ENCODE measurements at places on chromosomes 4 and X. TPM values are rescaled to one million over a fixed set of nuclear protein-coding genes. Genes with fewer than 3 reads are reported as not detected.

SMIM31 gene
- total RNA-seq, result not detected

AADAT gene
- total RNA-seq, result 0.93 TPM

L1CAM gene
- 0.27 TPM for total RNA-seq

LDB2 gene
- total RNA-seq, result 117 TPM

FRYL gene
- 150 TPM for total RNA-seq

TBX22 gene
- not detected for total RNA-seq

PYURF gene
- total RNA-seq, result 122 TPM

WAS gene
- 0.07 TPM for total RNA-seq

TRIM61 gene
- total RNA-seq, result not detected

PGAM4 gene
- not detected for total RNA-seq

AGTR2 gene
- not detected for total RNA-seq

LEF1 gene
- not detected for total RNA-seq

NDNF gene
- total RNA-seq, result not detected

XAGE5 gene
- not detected for total RNA-seq

TMEM144 gene
- 14.9 TPM for total RNA-seq

TASL gene
- total RNA-seq, result not detected

TEC gene
- total RNA-seq, result 0.27 TPM

SLC10A3 gene
- 18.7 TPM for total RNA-seq

SERTM2 gene
- not detected for total RNA-seq

GAB1 gene
- total RNA-seq, result 41.1 TPM

ADH1A gene
- total RNA-seq, result not detected

DIPK2B gene
- total RNA-seq, result 39.3 TPM

PLP2 gene
- 83.6 TPM for total RNA-seq

CSN1S1 gene
- not detected for total RNA-seq

COL4A6 gene
- total RNA-seq, result 2.1 TPM

SHROOM2 gene
- total RNA-seq, result 14.1 TPM

XK gene
- total RNA-seq, result 0.07 TPM

LPAR4 gene
- 1.2 TPM for total RNA-seq

NR0B1 gene
- total RNA-seq, result not detected

NUDT11 gene
- 9.0 TPM for total RNA-seq

GPC3 gene
- total RNA-seq, result not detected

SMPX gene
- total RNA-seq, result not detected

ALB gene
- total RNA-seq, result 0.13 TPM
